Fibroblast of lung (primary cell): ENCODE measurements at places on chromosomes 16 and 17. TPM values are rescaled to one million over a fixed set of nuclear protein-coding genes. Genes with fewer than 3 reads are reported as not detected.

DNA sequence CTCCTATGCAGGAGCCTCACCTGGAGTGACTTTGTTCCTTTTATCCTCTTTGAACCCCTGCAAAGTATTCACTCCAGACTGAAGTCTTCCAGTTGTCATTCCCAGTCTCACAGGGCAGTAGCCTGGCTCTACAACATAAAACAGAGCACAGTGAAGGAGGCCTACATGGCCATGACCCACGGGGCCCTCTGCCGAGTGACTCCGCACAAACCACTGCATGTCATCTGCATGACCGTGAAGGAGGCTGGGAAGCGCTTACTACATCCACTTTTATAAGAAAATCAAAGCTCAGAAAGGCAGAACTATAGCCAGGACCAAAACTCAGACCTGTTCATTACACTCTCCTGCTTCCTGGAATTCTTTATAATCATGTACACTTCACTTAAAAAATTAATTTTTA lies 42.5 kb downstream of the BRD7 start:
- DNase-seq, result no peak

GRCh38 chr17:76981545-76982295 lies 113.5 kb downstream of the MGAT5B start:
- no peak for DNase-seq

DNA sequence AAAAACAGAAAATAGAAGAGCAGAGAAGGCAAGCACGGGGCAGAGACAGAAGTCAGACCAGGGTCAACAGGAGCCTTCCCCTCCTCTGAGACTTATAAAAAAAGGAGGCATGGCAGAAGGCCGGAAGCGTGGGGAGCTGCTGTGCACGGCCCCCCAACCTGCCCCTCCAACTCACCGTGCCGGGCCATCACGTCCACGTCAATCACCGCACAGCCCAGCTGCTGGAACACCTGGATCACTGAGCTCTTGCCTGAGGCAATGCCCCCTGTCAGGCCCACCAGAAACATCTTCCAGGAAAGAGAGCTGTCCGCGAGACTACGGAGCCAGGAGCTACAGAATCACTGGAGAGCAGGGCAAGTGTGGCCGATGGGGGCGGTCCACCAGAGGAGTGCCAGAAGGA lies 16.8 kb downstream of the DCAKD start:
- DNase-seq, result no peak

DNA sequence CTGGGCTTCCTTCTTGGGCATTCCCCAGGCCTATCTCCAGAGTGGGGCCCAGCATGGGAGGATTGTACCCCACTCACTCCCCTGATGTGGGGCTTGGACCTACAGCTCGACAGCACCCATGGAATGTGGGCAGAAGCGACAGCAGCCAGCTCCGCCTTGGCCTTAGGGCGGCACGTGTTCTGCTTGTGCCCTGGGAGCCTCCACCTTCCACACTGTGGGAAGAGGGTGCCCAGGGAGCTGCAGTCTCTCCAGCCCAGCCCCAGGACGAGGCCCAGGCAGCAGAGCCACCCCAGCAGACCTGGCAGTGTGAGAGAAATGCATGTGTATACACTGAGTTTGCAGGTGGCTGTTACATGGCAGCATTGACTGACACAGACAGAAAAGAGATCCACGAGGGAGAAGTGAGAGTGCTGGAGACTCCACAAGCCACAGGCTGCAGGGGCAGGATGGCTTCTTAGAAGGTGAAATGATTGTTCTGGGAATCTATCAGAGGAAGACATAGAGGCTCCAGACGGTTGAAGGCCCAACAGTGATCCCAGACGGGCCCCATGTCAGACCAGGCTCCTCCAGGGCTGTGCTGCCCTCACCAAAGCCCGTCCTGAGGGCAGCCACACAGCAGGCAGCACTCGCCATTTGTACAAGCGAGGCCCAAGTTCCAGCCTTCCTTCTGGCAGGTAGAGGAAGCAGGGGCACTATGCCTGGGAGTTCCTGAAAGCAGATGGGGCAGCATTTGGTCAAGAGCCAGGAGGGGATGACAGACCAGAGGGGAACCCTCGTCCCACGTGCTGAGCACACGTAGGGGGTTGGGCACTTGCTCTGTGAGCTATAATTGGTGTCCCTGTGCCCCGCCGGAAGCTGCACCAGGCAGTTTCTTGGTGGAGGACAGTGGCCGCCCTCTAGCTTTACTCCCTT lies 2.8 kb upstream of the DNASE1 start:
- DNase-seq, result no peak

GRCh38 chr16:88651276-88651988 lies 579 bp upstream of the CYBA start:
- DNase-seq, result no peak

HEATR9 gene
- polyA plus RNA-seq, result not detected in 2 replicates

DNA sequence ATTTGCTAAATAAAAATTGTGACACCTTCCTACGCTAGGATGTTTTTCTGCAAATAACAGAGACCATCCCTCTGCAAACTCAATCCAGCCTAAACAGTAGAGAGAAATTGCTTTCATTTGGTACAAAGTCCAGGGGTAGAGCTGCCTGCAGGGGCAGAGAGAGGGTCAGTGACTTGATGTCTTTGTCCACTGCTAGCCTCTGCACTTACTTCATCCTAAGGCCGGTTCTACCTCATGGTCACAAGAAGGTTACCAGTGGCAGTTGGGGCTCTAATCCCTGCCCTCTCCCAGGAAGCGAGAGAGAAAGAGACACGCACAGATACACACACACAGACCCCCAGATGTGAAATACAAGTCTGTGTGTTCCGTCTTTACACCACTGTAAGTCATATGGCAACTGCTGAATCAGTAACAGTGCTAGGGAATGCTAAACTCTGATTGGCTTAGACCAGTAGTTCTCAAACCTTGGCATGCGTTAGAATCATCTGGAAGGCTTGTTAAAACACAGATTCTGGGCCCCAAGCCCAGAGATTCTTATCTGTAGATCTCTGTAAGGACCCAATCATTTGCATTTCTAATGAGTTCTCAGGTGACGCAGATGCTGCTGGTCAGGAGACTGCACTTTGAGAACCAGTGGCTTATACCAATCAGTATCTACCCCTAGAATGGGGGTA lies 13.1 kb upstream of the LPCAT2 start:
- peak; percentile 98 for DNase-seq

DNA sequence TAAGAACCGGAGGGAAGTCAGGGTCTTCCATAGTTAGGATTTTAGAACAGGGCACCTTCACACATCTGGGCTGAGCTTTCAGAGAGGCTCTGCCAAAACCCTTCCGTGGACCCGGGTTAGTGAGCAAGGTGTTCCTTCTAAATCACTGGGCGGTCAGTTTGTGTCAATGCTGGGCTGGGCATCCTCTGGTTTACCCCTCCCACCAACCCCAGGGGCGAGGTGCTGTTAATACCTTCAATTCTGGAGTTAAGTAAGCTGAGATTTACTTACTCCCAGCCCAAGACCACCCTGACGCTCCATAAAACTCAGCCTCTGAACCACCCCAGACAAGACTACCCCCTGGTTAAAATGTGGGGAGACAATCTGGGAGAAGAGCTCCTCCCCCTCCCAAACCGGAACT lies 1.0 kb downstream of the TMEM92 start:
- DNase-seq, result no peak

DNA sequence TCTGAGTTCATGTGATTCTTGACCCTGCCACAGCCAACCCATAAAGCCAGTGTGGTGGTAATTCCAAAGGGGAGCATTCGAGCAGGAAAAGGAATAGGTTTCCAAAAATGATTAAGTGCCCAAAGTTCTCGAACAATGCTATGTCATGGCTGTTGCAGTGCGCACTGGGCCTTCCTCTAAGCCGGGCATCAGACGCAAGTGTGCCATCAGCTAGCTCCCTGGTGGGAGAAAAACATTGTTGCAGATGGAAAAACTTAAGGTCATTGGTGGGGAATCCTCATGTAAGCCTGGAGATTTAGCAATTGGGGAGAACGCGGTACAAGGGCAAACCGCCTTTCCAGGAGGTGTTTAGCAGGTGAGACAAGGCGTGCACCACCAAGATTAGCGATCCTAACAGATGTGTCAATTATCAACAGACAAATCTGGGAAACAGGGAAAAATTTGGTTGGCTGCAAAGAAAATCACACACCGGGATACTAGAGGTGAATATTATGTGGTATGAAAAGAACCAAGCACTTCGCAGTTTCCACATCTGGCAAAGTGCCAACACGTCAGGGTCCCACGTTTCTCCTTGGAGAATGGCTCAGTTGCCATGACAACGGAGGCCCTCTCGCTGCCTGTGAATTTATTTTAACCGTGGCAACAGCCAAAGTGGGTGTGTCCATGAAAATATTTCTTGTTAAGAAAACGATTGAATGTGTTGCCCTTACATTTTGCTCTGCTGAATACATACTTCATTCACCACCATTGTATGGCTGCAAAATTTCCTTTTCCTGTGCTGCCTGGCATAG lies 118.5 kb upstream of the CACNG5 start:
- DNase-seq, result peak; percentile 43

CCL5 gene
- 0.03 and 0.07 TPM in 2 replicates for polyA plus RNA-seq

DNA sequence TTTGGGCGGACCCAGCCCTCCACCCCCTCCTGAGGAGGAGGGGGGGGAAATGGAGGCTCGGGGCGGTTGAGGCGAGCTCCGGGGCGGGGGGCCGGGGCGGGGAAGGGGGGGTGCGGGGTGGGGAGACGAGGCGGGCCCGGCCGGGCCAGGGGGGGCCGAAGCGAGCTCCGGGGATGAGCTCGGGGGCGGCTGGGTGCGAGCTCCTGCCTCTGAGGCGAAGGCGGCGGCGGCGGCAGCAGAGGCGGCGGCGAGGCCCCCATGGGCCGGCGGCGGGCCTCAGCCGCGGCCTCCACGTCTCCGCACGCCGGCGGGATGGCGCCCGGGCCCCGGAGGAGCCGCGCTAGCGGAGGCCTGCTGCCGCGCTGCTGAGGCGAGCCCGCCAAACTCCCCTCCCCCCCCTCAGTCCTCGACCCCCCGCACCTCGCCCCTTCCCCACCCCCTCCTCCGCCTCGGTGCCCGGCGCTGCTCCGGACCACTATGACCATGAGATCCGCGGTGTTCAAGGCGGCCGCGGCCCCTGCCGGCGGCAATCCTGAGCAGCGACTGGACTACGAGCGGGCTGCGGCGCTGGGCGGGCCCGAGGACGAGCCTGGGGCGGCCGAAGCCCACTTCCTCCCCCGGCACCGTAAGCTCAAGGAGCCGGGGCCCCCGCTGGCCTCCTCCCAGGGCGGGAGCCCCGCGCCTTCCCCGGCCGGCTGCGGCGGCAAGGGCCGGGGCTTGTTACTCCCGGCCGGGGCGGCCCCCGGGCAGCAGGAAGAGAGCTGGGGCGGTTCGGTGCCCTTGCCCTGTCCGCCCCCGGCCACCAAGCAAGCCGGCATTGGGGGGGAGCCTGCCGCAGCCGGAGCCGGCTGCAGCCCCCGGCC lies 596 bp downstream of the MSL1 start:
- DNase-seq, result peak; percentile 45

TENT4B gene
- polyA plus RNA-seq, result 11.1 and 12.3 TPM in 2 replicates

GRCh38 chr17:78501241-78502036 lies 75.8 kb downstream of the DNAH17 start:
- no peak for DNase-seq

DNA sequence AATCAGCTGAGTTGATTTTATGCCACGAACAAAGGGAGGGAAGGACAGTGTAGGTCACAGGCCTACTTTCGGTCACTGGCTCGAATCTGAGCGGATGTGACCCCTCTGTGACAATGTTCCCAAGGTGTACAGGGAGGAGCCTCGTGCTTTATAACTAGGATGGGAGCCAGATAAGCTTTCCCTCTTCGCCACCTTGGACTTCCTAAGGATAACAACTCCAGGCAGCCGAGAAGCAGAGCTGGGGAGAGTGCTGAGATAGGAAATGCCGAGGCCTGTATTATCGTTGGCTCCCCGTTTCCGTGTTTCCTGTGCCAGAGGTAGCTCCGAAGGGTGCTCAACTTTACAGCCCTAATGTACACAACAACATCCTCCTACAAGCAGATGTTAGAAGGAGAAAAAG lies 217.8 kb upstream of the IRX3 start:
- no peak for DNase-seq

DNA sequence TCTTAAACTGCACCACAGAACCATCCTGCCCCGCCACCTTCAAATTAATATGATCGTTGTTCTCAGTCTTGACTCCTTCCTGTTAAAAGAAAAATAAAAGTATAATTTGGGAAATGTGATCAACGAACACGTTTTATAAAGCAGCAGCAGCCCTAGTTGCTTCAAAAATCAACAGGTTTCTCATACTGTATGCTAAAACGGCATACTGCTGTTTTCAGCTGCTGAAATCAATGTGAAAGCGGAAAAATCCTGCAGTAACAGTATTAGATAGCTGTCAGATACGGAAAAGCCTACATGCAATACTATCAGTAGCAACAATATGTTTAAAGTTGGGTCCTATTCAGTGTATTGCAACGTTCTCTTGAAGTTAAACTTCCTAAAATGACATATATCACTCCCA lies 1.6 kb downstream of the SUMO2 start:
- DNase-seq, result no peak

FBXO31 gene
- 13.5 and 17.6 TPM in 2 replicates for polyA plus RNA-seq

DNA sequence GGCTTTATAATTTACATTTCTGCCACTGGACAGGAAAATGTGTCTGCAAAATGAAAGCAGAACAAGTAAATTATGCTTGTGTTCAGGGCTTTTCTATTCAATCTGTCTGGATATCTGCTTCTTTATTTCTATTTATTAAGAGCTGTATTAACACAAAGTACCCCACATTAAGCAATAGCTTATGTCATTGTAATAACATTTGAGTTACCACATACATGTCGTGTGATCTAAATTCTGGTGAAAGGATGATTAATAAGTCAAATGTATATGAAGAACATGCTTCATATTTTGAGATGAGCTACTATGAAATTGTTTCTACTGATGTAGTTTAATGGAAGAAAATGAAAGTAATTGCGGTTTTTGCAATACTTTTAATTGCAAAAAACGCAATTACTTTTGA lies 238.2 kb downstream of the KCNJ2 start:
- no peak for DNase-seq

GRCh38 chr17:36814958-36815357 lies 122.3 kb upstream of the LHX1 start:
- no peak for DNase-seq

DNA sequence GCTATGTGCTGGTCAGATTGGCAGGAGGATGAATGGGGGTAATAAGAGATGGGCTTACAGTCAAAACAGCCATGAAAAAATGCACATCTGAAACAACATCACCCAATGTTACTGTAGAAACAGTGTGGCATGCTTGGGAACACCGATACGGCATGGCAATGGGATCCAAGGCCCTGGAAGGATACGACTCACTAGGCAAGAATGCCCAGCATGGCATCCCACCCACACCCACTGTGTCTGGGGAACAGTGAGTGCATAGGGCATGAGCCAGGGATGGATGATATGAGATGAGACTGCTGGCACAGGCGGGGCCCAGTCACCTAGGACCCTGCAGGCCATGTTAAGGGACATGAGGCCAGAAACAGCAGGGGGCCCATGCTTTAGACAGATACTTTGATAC lies 11.5 kb downstream of the TRIM25 start:
- no peak for DNase-seq

GRCh38 chr17:81125573-81126081 lies 39.7 kb upstream of the PVALEF start:
- no peak for DNase-seq

GRCh38 chr16:11729787-11730186 lies 12.9 kb downstream of the TXNDC11 start:
- no peak for DNase-seq

GRCh38 chr16:60776281-60776680 lies 1260.0 kb downstream of the CDH8 start:
- DNase-seq, result no peak

GRCh38 chr16:58501242-58502131 lies 1.5 kb downstream of the NDRG4 start:
- no peak for DNase-seq
